ENCODE measurements at places on chromosomes 3 and 15. TPM values are rescaled to one million over a fixed set of nuclear protein-coding genes. Genes with fewer than 3 reads are reported as not detected.

The COL8A1 gene
- not detected for total RNA-seq

The SLC27A2 gene
- total RNA-seq, result 38.5 TPM

The FHIT gene
- 0.41 TPM for total RNA-seq

The ASB14 gene
- not detected for total RNA-seq

The CPEB1 gene
- total RNA-seq, result 3.3 TPM

The CCRL2 gene
- 0.08 TPM for total RNA-seq

The ITIH3 gene
- 0.15 TPM for total RNA-seq

All from A549 treated with dexamethasone at 1 μM for 4 hours (cell line).